ENCODE measurements at places on chromosomes 6 and 20.

GRCh38 chr6:53335224-53335994 lies 13.3 kb downstream of the ELOVL5 start:
- DNase-seq = no peak

- no peak for DNase-seq
Measured at GRCh38 chr6:157121897-157122296, 201.4 kb downstream of the TMEM242 start.

DNA sequence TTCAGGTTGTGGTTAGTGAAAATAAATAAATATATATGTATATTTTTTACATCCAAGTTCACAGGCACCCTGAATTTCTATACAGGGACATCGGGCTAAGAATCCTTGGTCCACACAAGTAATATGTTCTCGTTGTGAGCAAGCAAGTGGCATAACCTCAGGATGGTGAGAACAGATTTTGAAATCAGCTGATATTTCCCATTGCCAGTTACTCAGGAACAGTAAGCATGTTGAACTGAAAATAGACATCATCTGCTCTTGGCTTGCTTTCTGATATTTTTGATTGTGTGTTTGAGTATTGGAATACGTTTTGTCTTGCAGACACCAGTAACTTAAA lies 87.7 kb downstream of the TRMT6 start:
- DNase-seq = no peak

DNA sequence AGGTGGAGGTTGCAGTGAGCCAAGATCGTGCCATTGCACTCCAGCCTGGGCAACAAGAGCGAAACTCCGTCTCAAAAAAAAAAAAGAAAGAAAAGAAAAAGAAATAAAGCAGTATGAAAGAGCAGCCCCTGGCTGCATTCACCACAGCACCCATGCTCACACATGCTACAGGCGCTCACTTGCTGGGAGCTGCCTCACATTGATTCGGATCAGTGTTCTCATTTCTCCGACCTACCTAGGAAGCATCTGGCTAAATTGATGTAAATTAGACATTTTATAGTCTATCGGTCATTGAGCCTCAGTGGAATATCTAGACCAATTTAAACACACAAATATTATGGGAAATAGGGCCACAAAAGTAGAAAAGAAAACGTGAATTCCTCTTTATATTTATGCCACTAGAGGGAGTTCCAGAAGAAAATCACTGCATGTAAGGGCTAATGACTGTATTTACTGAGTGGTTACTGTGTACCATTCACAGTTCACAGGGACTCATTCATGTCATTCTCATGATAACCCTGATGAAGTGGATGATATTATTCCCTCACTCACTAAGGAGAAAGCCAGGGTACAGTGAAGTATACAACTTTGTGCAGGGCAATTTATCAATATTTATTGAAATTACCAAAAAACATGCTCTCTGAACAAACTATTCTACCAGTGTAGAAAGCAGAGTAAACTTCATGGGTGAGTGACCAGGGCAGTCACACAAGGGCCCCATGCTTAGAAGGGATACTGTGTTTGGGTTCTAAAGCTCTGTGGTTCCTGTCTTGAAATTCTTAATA lies 5.3 kb upstream of the MOG start:
- DNase-seq = peak; percentile 41

DNA sequence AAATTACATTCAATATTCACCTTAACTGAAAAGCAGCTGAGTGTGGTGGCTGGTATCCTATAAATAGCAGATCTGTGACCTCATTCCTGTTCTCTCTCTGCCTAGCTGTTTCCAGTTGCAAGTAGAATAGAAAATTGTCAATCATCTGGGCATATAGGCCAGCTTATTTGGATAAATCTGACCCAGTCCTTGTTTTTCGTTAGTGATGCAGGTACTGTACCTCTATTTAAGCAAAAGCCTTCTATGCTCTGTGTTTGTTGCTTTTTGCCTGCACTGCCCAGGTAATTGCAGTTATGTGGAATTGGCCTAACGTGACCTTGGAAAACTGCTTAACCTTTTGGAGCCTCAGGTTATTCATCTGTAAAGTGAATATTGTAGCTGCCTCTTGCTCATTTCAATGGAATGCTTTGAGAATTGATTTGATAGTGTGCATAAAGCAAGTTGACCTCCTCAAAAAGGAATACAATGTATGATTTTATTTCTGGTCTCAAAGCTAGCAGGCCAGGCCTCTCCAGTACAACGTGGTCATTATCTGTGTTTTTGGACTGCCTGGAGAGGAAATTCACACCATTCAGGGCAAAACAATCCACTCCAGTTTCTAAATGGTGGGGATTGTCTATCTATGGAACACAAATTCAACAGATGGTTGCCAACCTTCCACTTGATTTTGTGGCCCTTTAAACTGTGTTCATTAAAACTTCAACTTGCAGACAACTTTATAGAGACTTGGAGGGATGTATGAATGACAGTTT lies 508.7 kb upstream of the CITED2 start:
- no peak for DNase-seq

- DNase-seq = no peak
Measured at GRCh38 chr20:13909067-13909466, 81.3 kb downstream of the SEL1L2 start.

DNA sequence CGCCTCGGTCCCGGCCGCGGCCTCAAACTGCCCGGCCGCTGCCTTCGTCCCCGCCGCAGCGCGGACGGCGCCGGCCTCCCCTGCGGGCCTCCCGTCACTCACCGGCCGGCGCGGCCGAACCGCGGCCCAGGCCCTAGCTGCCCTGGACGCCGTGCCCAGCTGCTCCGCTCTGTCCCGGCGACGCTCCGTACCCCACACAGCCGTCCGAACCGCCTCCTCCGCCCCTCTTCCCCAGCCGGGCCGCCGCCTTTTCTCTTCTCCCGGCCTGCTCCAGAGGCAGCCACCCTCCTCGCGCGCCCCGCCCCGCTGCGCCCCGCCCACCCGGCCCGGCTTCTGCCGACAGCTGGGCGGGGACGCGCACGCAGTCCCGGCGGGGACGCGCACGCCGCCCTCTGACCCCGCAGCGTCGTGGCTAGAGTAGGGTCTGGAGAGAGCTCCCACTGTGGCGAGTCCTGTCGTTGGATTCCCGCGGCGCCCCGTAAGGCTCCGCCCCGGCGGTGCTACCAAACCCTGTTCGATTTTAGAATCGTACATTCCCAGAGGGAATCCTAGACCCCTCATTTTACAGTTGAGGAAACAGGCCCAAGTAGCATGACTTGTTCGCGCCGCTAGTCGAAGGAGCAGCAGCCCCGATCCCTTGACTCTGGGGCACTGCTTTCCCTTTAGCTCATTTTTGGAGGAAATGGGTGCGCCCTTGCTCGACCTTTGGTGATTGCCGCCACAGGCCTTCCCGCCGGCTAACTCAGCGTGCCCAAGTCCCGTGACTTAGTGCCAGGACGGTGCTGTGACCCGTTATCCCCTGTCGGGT lies at the start of gene FBXO30:
Gene FBXO30, minus strand, starts transcription at position 295 of the 808 bp plus-strand sequence. CDS start 8,390 bp downstream, outside the sequence.
- peak; percentile 87 for DNase-seq

- DNase-seq = no peak
Measured at GRCh38 chr6:83511266-83511665, 1.1 kb upstream of the PRSS35 start.

DNA sequence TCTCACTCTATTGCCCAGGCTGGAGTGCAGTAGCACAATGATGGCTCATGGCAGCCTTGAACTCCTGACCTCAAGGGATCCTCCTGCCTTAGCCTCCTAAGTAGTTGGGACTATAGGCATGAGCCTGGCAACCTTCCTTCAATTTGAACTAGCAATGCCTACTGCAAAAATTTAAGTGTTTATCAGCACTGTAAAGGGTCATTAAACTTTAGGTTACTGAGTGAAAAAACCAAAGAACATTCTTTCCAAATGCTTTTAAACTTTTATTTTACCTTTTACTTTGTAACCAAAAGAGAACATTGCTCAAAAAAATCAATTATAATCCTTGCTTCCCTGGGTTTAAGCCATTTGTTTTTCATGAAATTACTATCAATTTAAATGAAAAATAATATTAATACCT lies 101.0 kb upstream of the NHSL1 start:
- DNase-seq = no peak

DNA sequence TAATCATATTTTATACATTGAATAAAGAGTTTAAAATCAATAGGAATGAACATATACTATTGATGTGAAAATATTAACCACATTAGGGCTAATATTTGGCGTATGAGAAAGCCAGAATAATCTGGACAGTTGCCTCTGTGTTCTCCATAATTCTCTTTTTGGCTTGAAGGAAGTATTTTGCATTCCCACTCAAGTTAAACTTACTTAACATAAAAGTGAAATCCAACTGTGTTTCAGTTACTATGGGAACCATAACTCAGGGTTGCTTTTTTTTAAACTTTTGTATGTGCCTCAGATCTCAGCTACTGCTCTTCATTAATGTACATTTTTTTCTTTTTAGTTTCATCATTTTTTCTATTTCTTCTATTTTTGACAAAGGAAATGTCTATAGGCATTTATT lies 479.8 kb downstream of the NKAIN2 start:
- no peak for DNase-seq

- DNase-seq = no peak
Measured at GRCh38 chr6:113564371-113565171, 292.6 kb upstream of the MARCKS start.

GRCh38 chr20:55316753-55317152 lies 688.6 kb downstream of the CBLN4 start:
- no peak for DNase-seq

DNA sequence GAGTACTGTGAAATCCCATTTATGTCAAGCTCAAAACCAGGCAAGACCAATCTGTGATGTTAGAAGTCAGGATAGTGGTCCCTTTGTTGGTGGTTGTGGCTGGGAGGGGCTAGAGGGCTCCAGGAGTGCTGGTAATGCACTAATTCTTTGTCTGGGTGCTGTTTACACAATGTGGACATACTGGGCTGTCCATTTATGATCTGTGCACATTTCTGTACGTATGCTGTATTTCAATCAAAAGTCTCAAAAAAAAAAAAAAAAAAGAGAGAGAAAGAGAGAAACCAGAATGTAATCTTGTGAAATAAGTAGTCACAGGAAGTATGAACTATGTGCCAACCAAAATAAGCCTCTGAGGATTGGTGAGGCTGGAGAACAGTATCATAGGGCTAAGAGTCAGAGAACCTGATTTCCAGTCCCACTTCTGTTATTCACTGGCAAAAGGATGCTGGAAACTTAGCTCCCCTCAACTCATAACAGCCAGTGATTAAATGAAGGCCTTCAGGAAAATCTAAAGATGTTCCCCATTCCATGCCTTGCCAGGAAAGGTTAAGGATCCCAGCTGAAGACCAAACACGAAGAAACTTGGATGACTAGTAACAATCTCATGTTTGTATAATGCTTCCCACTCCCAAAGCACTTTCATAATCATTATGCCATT lies 19.6 kb upstream of the TRAM2 start:
- DNase-seq = no peak

GRCh38 chr6:147806697-147807096 lies 298.2 kb downstream of the SAMD5 start:
- peak; percentile 10 for DNase-seq

DNA sequence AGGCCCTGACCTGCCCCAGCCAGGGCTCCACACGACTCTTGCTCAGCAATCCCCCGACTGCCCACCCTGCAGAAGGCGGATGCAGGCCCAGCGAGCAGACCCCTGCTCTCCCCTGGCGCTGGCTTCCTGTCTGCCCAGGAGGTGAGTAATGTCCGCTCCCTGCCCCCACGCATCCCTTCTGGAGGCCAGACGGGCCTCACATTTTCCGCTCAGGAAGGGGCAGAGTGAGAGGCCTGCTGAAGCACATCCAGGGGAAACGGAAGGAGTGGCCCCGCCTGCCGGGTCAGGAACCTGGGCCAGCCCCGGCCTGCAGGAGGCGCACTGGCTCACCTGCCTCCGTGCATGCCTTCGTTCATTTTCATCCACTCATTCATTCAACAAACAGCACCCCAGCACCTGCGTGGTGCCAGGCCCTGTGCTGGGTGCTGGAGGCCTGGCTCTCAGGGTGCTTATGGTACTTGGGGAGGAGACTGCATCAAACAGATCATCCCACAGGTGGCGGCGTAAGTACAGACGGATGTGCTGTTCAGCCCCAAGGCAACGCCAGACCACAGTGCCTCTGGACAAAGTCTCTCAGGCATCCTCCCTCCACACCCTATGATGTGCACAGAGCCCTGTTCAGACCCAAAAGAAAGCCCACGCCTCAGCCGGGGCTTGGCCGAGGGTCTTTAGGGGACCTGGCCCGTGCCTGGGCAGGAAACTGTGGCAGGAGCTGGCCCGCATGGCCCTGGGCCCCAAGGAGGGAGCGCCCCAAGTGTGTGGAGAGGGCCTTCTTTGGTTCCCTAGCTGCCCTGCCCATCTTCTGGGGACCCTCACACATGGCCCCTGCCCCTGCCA lies 112.1 kb downstream of the ASXL1 start:
- peak; percentile 70 for DNase-seq

DNA sequence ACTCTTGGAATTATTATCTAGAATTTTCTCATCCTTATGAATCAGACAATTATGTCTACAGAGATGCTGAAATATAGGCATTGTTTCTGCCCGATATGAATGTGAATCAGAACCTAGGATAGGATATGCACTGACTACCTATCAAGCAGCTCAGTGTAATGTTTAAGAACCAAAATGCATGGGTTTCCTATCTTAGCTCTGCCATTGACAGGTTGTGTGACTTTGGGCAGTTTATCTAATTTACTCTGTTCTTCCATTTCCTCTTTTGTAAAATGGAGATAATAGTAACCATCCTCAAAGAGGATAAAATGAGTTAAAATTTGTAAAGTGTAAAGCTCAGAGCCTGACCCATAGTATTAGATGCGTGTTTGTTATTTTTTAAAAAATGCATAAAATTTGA lies 10.2 kb upstream of the AIG1 start:
- peak; percentile 51 for DNase-seq

DNA sequence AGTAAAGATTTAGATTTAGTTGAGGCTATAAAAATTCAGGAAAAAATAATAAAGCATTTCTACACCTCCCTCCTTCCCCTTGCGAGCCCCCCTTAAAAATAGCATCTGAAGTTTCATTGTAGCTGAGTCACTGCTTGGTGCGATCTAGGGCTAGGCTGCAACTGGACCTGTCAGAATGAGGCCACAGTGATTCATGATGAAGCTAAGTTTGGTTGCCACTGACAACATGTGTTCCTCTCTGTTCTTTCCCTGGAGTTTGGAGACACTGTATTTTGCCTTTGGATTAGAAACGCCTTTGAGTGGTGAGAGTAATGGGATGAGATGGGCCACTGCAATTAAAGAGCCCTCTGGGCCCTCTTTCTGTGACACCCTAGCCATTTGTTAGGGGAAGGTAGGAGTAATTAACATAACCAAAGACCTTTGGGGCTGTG lies 334.1 kb downstream of the NRN1 start:
- no peak for DNase-seq

GRCh38 chr6:25369433-25370177 lies 90.4 kb downstream of the CARMIL1 start:
- no peak for DNase-seq

GRCh38 chr6:168555618-168556273 lies 114.8 kb downstream of the SMOC2 start:
- no peak for DNase-seq

- no peak for DNase-seq
Measured at GRCh38 chr6:151900256-151900655, 92.8 kb downstream of the ESR1 start.

- peak; percentile 79 for DNase-seq
Measured at GRCh38 chr6:80143419-80143937, 37.0 kb downstream of the BCKDHB start.
